Right ventricle myocardium inferior (tissue), 1 donor: ENCODE measurements at places on chromosomes 6 and 20. TPM values are rescaled to one million over a fixed set of nuclear protein-coding genes. Genes with fewer than 3 reads are reported as not detected.

- no peak for DNase-seq
These were observed 258.4 kb downstream of the PLCB1 start for GRCh38 chr20:8390500-8390899.

DNA sequence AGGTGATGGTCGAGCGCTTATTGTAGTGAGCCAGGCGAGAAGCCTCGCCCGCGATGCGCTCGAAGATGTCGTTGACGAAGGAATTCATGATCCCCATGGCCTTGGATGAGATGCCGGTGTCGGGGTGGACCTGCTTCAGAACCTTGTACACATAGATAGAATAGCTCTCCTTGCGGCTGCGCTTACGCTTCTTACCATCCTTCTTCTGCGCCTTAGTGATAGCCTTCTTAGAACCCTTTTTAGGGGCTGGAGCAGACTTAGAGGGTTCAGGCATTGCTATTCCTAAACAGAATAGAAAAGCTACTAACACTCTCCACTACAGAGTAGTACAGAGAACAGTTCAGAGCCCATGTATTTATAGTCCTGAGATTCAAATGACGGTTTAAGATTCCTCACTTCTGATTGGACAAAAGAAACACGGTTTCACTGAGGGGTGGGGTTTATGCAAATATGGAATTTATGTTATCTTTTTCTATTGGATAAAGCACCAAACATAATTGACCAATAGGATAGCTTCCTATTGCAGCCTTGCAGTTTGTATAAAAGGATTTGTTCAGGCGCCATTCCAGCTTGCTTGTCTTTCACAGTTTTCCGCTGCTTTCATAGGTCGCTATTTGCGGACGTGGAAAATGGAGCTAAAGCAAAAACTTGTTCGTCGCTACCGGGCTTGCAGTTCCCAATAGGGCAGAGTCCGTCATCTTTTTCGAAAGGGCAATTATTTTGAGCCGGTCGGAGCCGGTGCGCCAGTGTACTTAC lies 43.7 kb upstream of the HFE start:
- DNase-seq: peak; percentile 69

DNA sequence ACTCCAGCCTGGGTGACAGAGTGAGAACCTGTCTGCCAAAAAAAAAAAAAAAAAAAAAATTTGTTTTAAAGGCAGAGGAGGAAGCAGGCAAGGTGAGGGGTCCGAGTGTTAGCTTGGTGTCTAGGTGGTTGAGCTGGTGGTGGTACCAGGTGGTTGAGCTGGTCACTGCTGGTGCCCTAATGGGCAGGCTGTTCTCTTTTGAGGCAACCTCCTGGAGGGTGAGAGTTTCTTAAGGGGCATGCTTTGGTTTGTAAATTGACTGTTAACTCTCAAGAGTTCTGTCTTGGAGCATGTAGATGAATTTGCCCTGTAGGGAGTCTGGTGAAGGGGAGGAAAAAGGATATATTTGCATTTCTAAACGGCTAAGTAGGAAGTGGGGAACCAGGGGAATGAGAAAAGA lies 52.7 kb downstream of the BANF2 start:
- DNase-seq: no peak

Gene ZC2HC1B
- not detected for total RNA-seq

Gene CTCFL
- total RNA-seq: not detected

GRCh38 chr20:4089756-4090487 lies 74.6 kb upstream of the RNF24 start:
- DNase-seq: no peak

Gene RAET1L
- total RNA-seq: not detected

Gene KCNG1
- 0.32 TPM for total RNA-seq

DNA sequence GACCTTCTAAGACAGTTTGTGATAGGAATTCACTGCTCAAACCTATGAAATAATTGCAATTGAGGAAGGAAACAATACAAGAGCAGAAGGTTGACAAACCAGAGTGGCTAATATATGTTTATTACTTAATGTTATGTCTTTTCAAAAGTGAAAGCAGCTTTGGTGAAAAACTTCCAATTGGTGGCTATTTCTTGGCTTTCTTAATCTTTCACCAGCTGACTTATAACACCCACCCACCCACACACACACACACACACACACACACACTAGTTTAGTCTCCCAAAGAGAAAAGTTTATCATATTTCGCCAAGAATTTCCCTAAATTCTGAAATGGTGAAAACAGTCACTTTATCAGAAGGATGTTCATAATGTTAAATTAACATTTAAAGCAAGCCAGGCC lies 583.5 kb downstream of the EYS start:
- no peak for DNase-seq

Gene CLVS2
- not detected for total RNA-seq

- no peak for DNase-seq
These were observed 460.4 kb upstream of the SOX4 start for GRCh38 chr6:21132856-21133838.

- no peak for DNase-seq
These were observed 13.4 kb downstream of the ZNF318 start for GRCh38 chr6:43355862-43356590.

DNA sequence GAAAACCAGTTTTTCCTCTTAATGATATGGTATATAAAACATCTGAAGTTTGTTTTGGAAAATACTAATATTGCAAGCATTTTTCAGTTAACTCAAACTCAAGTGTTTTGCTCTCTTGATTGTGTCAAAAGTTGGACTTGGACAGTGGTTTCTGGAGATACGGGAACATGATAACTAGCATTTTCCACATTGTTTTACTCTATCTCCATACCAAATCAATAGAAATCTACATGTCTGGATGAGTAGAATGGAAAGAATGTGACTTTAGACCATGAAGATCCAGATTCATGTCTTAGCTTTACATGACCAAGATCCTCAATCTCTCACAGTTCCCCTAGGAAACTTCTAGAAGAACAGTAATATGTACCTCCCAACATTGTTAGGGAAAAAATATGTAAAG lies 22.2 kb upstream of the FBXO30 start:
- no peak for DNase-seq

- no peak for DNase-seq
These were observed 38.9 kb downstream of the MAP3K7 start for GRCh38 chr6:90547991-90548390.

Gene PRKN
- total RNA-seq: 19.5 TPM

Gene EXOC2
- total RNA-seq: 13.3 TPM

Gene SCAF8
- 47.4 TPM for total RNA-seq

DNA sequence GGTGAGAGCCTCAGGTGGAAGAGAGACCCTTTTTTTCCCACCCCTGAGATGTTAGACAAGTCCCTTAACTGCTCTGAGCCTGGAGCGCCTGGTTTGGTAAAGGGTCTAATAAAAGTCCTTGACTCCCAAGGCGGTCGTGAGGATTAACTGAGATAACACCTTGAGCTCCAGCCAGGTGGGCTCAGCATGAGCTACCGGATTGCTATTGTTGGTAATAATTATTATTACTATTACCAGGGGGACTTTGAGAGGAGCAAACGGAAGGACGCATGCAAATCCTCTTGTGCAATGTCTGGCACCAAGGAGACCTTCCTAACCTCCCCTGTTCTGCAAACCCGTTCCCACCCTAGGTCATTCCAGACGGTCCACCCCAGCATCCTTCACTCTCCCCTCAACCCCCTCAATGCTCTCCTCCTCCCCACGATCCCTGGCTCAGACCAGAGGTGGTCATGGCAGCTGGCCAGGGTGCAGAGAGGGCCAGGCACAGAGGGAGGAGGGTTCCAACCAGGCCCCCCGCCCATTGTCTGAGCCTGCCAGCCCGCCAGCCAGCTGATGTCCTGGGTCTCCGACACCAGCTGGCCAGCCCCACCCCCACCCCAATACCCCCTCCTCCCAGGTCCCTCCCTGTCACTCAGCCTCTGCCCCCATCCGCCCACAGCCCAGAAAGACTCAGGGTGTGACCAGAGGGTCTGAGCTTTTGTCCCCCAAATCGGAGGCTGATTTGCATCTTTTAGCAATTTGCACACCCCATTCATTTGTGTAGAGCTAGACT lies 14.3 kb upstream of the CBFA2T2 start:
- no peak for DNase-seq

DNA sequence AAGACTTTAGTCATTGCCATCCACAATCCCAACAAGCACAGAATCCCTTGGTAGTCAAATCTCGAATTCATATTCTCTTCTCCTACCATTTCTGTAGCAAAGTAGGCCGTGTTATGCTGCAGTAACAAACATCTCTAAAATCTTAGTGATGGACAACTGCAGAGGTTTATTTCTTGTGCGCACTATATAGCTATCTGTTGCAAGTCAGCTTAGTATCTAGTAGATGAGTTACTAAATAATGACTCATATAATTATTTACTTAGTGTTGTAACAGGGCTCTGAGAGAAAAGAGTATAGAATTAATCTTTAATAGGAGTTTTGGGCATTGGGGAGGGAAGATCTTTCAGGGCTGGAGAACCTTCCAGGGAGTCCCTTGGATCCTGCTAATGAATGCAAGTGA lies 73.3 kb downstream of the CAP2 start:
- DNase-seq: no peak

- DNase-seq: no peak
These were observed 48.2 kb downstream of the AGPAT4 start for GRCh38 chr6:161225681-161226008.

- no peak for DNase-seq
These were observed 240.9 kb upstream of the BTBD3 start for GRCh38 chr20:11676630-11677287.

GRCh38 chr20:60950561-60950960 lies 301.5 kb upstream of the CDH4 start:
- no peak for DNase-seq

DNA sequence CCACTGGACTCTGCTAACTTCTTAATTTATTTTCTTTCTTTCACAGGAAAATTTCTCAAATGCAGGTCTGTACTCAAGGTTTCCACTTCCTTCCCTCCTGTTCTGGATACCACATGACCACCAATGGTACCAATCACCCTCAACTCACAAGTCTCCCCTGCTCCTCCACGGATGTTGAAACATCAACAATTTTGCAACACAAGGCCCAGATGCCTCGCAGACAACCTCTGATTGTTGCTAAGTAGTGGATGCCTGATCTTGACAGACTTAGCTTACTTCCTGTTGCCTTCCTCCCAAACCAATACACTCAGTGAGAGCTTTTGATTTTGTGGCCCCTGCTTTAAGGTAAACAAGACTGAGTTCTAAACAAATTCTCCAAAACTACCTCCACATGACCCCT lies 146.6 kb downstream of the FRK start:
- DNase-seq: no peak

Gene TMEM170B
- total RNA-seq: 4.8 TPM

- DNase-seq: no peak
These were observed 62.7 kb downstream of the NOL4L start for GRCh38 chr20:32522526-32522775.

GRCh38 chr20:22619272-22619671 lies 34.9 kb upstream of the FOXA2 start:
- no peak for DNase-seq
